NCI-H2107 (cell line): ENCODE measurements at places on chromosomes 2 and 18.

- no peak for DNase-seq
Measured at GRCh38 chr2:190972213-190972612, 41.8 kb downstream of the STAT1 start.

- DNase-seq, result no peak
Measured at GRCh38 chr18:25464227-25464626, 112.3 kb upstream of the ZNF521 start.

DNA sequence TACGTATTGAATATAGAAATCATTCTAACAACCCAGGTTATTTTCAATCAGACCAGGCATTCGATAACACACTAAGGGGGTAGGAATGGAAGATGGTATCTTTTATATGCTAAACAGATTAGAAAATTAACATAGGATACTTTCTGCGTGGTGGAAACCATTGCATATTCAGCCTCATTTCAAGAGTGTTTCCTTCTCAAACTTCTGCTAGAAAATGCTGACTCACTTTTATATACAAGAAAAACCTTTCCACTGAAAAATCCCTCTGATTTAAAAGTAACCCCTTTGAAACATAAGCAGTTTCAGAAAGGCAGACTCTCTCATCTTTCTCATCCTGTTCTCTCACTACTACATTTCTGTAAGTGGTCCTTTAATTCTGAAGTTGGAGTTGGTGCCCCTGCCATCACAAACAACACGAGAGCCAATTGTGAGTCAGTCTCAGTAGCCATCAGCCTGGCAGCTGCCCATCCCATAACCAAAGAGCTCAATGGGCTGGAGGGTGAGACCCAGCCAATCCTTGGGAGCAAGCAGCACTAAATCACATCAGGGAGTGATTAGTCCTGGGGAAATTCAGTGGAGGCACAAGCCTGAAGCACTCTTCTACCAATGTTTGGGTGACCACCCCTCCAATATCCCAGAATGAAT lies 343.1 kb downstream of the CELF4 start:
- DNase-seq, result no peak

DNA sequence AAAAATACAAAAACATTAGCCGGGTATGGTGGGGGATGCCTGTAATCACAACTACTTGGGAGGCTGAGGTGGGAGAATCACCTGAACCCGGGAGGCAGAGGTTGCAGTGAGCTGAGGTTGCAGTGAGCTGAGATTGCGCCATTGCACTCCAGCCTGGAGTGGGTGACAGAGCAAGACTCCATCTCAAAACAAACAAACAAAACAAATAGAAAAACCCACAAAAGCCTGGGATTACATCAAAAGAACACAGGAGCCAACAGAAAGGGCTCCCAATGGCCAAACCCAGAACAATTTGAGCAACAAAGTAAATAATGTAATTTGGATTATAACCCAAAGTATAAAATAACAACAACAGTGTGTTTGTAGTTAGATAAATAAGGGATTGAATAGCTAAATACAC lies 159.8 kb downstream of the UXS1 start:
- DNase-seq, result no peak

DNA sequence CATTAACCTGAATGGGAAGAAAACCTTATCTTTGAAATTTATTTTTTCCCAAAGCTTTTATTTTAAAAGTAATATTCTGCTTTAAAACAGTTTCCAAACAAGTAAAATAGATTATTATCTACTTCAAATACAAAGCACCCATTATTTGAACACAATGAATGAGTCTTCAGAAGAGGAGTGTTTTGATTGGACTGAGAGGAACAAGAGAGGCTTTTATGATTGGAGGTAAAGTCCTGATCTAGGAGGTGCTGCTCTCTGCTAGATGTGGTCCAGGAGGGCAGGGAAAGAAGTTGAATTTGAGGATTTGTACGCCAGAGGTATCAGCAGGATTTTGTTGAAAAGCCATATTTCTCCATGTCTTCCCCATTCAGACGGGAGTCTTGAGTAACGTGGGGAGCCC lies 900.7 kb downstream of the SOCS6 start:
- no peak for DNase-seq

DNA sequence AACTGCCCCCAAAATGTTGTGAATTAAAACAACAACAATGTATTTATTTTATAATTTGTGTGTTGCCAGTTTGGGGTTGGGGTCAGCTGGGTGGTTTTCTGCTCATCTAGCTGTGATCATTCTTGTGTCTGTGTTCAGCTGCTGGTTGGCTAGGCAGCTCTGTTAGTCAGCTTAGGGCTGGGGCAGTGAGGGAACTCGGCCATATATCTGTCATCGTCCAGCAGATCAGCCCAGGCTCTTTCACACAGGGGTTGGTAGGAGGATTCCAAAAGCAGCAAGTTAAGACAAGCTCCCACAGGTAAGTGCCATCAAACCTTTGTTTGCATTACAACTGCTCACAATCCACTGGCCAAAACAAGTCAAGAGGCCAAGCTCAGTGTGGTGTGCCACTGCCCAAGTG lies 121.5 kb downstream of the LPIN1 start:
- DNase-seq, result no peak

GRCh38 chr2:42053791-42054701 lies 6.2 kb downstream of the PKDCC start:
- no peak for DNase-seq

DNA sequence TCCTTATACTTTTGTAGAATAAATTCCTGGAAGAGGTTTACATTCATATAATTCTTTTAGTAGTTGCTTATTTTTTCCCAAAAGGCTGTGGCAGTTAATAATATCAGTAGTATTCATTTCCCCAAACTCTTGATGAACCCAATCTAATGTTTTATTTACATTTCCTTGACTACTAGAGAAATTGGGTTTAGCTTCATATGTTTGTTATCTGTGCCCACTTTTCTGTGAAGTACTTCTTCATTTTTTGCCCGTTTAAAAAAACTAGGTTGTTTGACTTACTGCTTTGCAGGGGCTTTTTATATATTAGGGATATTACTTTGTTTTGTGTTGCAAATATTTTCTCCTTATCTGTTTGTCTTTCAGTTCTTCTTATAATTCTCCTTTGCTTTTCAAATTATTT lies 17.2 kb downstream of the RALB start:
- DNase-seq, result no peak

DNA sequence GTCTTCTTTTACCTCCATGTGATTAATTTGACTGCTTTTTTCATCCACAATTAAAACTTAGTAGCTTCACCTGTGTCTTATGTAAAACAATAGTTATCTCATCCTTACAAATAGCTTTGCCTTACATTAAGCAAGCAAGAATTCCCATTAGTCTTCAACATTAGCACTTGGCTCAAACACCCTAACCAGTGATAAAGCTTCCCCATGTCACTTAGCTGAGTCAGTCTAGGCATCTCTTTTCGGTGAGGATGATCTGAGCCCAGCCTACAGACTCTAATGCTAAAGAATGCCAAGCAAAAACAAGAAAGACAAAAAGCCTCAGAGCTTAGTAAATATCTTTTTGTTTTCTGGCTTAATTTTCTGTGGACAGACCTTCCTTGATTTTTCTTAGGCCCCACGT lies 26.1 kb downstream of the GAD1 start:
- no peak for DNase-seq

DNA sequence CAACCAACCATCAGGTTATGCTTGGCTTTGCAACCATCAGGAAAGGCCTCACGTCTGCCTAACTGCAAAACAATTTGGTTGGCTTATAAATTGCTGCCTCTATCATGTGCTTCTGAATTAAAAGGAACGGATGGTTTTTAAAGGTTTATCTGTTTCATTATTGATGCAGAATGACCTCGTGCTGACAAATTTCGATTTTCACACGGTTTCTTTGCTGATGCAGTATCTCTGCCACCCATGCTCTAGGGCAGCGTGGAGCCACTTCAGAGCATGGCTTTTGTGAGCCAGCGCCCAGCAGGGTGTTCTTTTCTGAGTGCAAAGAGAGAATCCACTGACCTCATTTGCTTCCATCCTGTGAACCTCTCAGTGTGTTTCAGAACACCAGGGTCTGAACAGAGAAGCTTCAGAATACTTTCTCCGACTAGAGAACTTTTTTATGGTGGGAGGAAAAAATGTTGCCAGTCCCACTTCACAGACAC lies 143.1 kb upstream of the L3MBTL4 start:
- no peak for DNase-seq

DNA sequence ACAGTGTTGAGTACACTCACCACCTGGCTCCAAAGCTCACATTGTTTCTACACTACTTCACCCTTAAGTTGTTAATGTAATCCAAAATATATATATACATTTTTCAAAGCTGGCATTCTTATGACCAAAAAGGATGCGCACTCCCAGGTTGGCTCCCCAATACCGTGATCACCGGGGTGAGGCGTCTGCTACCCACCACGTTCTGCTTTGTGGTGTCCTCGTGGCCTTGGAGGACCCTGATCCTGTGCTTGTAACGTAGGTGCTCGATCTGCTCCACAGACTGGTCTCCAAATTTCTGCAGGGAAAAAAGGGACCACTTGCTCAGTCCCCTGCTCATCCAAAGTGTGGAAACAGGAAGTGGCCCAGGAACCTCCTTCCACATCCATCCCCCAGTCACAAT lies 25.8 kb downstream of the RPL31 start:
- no peak for DNase-seq

GRCh38 chr2:160730296-160730995 lies 236.8 kb upstream of the RBMS1 start:
- no peak for DNase-seq

DNA sequence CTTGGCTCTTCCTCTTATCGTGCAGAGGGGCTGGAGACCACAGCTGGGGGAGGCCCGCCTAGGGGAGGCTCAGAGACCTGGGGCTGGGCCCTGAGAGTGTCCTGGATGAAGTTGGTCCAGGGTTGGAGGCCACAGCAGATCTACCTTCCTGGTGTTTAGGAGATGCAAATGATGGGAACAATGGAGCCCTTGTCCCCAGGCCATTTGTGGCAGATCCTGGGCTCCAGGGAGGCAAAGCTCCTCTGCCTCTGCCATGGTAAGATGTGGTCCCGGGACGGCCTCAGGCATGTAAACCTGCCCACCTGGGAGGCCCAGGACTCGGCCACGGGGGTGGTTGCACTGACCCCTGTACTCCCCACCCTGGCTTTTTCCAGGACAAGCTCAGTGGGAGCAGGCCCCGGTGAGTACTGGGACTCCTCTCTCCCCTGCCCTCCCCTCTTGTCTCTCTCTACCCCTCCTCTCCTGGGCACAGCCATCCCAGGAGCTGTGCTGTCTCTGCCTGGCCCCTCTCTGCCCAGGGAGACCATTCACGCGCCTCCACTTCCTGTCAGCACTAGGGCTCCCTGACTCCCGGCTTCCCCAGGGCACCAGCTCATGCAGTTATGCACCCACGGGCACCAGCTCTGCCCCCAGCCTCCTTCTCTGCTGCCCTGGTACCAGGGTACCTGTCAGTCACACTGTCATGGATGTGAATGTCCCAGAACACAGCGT lies 10.9 kb downstream of the SH2D6 start:
- no peak for DNase-seq

DNA sequence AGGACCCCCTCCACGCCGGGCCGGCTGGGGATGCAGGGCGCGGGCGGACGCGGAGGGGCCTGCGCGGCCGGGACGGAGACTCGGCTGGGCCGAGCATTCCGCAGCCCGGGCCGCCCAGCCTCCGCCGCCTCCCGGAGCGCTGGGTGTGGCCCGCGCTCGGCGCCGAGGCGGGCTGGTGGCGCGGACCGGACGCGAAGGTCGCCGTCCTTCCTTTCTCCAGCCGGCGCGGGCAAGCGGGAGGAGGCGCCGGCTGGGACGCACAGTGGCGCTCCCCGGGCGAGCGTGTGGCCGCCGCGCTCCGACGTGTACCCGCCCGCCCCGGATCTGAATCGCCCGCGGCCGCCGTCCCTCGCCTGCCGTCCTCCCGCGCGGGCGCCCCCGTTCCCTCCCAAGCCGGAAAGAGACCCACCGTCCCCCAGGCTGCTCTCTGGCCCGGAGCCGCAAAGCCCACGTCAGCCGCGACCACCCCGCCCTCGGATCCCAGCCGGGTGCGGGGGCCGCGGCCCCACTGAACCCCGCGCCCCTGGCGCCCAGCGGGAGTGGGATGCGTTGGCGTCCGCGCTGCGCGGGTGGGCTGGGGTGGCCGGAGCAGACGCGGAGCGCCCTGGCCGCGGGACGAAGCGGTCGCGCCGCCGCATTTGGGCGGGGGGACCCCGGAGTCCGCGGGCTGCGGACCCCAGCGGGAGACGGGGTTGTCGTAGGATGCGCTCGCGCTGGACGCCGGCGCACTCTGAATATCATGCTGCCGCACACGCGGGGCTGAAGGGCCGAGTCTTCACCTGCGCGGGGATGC lies 634 bp downstream of the SPATS2L start:
- no peak for DNase-seq

- DNase-seq, result no peak
Measured at GRCh38 chr2:241986836-241987641, 117.5 kb downstream of the RTP5 start.

GRCh38 chr2:183532514-183532913 lies 408.3 kb downstream of the NUP35 start:
- DNase-seq, result no peak

- DNase-seq, result no peak
Measured at GRCh38 chr2:133418671-133419070, 149.6 kb downstream of the NCKAP5 start.

DNA sequence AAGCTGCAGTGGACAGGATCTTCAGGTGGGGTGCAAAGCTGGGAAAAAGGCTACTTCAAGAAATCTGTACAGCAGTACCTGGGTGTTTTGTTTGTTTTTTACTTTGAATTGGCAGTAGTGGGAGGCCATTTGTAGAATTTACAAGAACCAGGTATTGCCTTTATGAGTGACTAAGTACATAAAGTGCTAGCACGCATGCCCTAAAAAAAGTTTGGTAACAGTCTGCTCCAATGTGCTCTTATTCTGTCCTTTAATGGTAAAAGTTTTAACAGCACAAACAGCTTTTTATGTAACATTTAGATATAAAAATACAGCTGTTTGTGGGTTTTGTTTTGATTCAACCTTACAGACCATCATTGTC lies 17.2 kb downstream of the REV1 start:
- no peak for DNase-seq

- no peak for DNase-seq
Measured at GRCh38 chr2:172227719-172228118, 125.0 kb upstream of the DLX2 start.

DNA sequence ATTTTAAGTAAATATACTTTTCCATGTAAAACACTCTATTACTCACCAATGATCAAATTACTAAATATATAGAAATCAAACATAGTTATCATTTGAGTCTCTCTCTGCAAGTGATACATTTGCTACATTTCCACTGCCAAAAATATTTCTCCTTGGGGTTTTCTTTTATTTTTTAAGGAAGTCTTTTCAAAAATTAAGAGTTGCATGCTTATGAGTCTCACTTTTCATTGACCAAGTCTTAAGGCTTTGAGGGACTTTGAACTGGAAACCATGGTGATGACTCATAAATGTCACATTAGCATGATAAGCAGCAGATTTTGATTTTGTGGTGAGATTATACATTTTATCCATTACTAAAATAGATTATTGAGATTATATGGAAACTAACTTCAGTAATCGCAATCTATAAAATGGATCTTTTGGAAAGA lies 152.9 kb downstream of the FAM124B start:
- DNase-seq, result no peak
